ENCODE measurements at places on chromosomes 11 and 22. TPM values are rescaled to one million over a fixed set of nuclear protein-coding genes. Genes with fewer than 3 reads are reported as not detected.

Gene TIMM10
- total RNA-seq, result 59.0 TPM

Gene CENPM
- total RNA-seq, result 10.8 TPM

Gene BRD1
- 38.1 TPM for total RNA-seq

Gene STK33
- total RNA-seq, result 15.3 TPM

- DNase-seq, result no peak
These were observed 10.8 kb upstream of the C11orf96 start for GRCh38 chr11:43931717-43932039.

DNA sequence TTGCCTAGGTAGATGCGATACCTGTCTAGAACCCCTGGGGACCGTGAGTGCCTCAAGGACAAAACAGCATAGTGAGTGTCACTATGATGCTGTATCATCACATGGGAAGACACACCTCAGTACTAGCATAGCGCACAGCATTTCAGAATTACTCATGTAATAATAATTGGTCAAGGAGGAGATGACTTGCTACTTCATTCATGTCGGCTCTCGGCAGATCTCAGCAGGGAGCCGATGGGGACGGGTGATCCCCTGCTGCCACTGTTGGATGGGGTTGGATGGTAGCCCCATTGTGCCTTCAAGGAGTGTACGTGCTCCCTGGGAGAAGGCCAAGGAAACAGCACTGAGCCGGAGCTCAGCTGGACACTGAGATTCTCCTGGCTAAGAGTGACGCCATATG lies 186.9 kb downstream of the EFCAB6 start:
- no peak for DNase-seq

- DNase-seq, result no peak
These were observed 10.4 kb downstream of the OR52E6 start for GRCh38 chr11:5831196-5831829.

DNA sequence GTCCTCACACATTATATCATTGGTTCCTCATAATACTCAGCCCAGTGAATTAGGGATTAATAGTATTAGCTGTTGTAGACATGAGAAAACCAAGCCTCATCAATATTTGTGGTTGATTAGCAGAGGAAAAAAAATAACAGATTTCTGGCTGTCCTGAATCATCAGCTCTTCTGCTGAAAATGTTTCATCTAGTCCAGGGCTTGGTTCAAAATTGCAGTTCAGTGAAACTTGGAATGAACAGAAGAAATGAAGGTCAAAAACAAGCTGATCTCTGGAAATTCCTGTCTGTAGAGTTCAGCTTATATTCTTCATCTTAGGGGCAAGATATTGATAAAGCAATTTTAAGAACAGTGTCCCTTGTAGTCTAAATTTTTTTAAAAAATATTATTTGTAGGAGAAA lies 361.1 kb upstream of the CCDC179 start:
- DNase-seq, result no peak

DNA sequence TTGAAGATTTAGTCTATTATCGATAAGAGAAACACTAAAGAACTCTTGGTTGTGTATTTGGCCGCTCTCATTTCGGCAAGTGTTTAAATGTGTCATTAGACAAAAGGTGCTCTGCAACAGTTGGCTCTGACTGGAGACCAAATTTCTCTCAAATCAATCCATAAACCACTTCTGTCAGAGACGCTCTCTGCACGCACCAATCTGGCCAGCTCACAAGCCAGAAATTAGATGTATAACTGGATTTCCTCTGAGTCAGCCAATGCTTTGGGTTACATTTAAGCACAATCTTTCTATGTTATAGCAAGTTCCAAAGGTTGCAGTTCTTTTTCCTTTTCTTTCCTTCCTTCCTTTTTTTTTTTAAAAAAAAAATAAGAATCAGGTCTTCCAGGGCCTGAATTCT lies 17.6 kb upstream of the PARVA start:
- no peak for DNase-seq

- DNase-seq, result peak; percentile 27
These were observed 25.7 kb downstream of the DRD4 start for GRCh38 chr11:662689-663274.
